ENCODE measurements at places on chromosomes 3 and 15. TPM values are rescaled to one million over a fixed set of nuclear protein-coding genes. Genes with fewer than 3 reads are reported as not detected.
A peak's percentile ranks its signal among the peaks of the same experiment; 100 is the strongest.

SLCO2A1 gene
- not detected for total RNA-seq

HRG gene
- total RNA-seq = not detected

GRM2 gene
- 0.73 TPM for total RNA-seq

ADAMTSL3 gene
- total RNA-seq = not detected

TEX55 gene
- not detected for total RNA-seq

ALDH1A2 gene
- 1.1 TPM for total RNA-seq

ZKSCAN7 gene
- 1.6 TPM for total RNA-seq

CPN2 gene
- total RNA-seq = not detected

KCNMB2 gene
- total RNA-seq = not detected

ARHGEF26 gene
- 0.17 TPM for total RNA-seq

DNA sequence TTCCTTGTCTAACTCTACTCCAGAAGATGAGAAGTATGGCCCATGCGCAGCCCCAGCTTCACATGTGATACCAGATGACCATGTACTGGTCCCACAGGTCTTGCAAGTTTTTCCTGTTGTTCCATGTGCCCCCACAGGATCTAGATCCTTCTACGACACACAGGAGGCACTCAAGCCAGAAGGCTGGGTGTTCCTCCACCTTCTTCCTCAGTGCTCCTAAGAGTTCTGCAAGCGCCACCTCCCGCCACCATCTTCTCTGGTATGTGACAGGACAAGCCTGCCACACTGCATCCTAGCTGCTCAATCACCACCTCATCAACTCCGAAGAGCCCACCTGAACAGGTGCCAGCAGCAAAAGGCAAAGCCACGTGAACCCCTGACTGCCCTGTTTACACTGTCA lies 43.1 kb downstream of the XXYLT1 start:
- no peak for ATAC-seq

- no peak for ATAC-seq
Observed at GRCh38 chr3:115321400-115321805, 174.3 kb upstream of the ZBTB20 start.

DNA sequence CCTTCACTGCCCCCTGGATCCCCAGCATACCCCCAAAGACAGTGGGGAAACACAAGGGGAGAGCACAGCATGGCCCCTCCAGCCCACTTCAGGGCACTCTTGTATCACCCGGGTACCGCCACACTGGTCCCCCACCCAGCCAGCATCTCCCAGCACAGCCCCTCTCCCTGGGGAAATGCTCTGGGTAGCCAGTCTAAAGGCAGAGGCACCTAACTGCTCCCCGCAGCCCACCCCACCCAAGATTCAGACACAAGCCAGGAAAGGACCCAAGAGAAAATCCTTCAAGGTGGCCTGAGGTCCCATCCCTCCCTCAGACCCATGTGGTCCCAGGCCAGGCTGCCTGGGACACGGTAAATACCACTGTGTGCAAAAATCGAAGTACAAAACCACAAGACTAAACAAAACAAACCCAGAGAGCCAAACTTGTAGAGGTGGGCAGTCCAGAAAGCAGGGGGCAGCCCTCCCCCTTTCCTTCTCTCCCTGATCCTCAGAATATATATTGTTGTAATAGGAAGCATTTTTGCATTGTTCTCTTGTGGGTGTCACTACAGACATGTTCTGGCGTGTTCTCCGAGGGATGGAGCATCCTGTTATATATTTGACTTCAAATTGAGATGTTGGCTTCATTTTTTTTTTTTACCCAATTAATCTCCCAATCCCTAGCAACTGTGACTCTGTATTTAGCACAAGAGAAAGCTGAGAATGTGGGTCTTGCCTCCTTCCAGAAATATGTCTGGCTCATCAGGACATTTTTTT lies 51.7 kb downstream of the GRIP2 start:
- ATAC-seq = no peak

- ATAC-seq = no peak
Observed at GRCh38 chr15:84863565-84864443, 20.7 kb upstream of the SLC28A1 start.

GRCh38 chr15:99090938-99091337 lies 13.9 kb upstream of the SYNM start:
- no peak for ATAC-seq

DNA sequence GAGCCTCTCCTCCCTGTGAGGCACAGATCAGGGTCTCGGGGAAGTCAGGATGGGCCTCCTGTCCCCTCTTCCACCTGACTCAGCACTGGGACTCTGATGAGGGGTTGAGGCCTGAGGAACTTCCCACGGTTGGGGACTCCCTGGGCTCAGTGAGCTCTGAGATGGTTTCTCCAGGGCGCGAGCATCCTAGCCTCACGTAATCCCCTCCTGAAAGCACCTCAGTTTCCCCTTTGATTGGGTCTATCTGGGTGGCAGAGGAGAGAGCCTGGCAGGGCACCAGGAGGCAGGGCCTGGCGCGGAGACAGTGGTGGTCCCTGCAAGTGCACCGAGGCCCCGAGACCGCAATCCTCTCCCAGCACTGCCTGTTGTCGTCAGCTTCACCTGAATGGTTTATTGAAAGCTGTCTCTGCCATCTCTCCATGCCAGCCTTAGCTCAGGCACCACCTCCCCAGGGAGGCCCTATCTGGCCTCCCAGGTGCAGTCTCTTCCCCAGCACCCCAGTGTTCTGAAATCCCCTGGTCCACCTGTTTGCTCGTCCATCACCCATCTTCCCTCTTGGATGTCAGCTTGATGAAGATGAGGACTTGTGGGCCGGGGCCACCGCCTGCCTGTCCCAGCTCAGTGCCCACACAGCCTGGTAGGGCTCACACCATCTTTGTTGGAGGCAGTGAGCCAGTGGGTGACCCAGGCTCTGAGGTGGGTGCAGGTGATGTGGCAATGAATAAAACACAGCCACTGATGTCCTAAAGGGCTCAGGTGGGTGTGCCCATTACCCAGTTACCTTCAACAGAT lies 52.2 kb upstream of the PCSK6 start:
- no peak for ATAC-seq

GRCh38 chr15:67157521-67158252 lies 92.3 kb downstream of the SMAD3 start:
- no peak for ATAC-seq

GRCh38 chr3:55305696-55306485 lies 181.2 kb downstream of the WNT5A start:
- ATAC-seq = no peak

DNA sequence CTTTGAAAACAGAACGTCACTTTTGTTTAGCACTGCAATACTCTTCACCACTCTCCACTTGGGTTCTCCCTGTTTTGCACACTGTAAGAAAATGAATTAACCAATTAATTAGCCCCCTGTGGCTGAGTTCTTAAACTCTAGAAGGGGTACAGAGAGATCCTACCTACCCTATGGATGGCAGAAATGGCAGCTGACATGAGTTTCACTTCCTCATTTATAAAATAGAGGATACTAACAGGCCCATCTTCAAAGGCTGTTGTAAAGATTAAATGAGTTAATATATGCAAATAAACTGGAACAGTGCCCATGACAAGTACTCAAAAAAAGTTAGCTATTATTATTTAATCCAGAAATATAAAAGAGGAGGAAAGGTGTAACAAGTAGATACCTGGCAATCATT lies 36.9 kb downstream of the SUCLG2 start:
- no peak for ATAC-seq

DNA sequence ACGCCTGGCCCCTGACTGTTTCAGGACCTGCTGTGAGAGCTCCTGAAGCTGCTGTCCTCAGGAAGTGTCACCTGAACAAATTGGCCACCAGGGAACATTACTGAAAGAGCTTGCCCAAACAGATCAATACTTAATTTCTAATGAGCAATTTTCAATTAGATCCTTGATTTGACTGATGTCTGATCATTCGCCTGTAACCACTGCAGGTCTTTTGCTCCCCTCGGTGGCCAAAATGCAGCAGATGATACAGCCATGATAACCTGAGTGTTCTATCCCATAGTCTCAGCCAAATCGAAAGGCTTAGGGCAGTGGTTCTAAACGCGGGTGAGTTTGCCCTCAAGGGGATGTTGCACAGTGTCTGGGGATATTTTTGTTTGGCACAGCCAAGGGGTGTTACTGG lies 57.6 kb upstream of the MEX3B start:
- no peak for ATAC-seq

DNA sequence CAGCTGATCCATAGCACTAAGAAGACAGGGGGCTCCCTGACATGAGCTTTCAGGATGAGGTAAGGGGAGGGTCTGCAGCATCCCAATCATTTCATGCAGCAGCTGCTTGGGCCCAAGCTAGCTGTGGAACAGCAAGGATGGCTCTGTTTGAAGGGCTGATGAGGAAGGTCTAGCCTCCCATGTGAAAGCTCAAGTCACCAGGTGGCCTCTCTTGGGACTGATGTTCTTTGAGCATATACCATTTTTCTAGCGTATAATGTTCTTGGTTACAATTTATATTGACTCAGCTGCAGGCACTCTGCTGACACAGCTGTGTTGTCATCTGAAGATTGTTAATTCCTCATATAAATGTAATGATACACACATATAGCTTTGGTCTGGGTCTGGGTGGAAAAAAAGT lies 87.0 kb downstream of the CD200R1L start:
- ATAC-seq = no peak

- ATAC-seq = no peak
Observed at GRCh38 chr3:141181819-141182218, 49.8 kb upstream of the PXYLP1 start.

- no peak for ATAC-seq
Observed at GRCh38 chr3:49794926-49795905, 4.5 kb downstream of the CDHR4 start.

DNA sequence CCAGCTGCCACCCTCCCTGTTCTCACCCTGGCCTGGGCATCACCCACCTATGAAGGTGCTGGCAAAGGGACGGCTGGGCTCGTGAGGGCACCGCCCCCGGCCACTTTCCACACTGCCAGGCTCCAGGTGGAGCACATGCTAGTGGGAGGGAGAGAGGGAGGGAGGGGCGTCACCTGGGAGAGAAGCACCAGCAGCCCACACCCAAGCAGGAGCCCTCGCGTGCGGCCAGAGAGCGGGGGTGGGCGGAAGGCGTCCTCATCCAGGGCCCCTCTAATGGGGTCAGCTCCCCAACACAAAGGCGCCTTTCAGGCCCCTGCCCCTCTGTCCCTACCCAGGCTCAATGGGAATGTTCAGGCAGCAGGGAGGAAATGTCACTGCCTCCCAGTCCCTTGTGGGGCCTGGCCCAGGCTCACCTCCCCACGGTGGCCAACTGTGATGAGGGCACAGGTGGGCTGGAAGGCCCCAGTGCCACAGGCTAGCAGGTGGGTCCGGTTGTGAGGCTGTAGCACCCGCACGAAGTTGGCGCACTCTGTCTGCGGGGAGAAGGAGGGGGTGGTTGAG lies 3.1 kb downstream of the SEMA3G start:
- ATAC-seq = no peak

DNA sequence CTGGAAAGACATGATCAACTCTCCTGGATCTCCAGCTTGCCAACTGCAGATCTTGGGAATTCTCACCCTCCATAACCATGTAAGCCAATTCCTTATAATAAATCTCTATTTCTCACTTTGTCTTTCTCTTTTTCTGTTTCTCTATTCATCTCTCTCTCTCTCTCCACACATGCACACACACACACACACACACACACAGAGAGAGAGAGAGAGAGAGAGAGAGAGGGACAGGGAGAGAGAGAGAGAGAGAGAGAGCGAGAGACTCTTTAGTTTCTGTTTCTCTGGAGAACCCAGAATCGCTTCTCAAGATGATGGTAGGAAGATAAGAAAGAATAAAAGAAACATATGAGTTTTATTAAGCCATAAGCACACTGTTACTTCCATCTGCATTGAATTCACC lies 111.9 kb downstream of the BCHE start:
- no peak for ATAC-seq

DNA sequence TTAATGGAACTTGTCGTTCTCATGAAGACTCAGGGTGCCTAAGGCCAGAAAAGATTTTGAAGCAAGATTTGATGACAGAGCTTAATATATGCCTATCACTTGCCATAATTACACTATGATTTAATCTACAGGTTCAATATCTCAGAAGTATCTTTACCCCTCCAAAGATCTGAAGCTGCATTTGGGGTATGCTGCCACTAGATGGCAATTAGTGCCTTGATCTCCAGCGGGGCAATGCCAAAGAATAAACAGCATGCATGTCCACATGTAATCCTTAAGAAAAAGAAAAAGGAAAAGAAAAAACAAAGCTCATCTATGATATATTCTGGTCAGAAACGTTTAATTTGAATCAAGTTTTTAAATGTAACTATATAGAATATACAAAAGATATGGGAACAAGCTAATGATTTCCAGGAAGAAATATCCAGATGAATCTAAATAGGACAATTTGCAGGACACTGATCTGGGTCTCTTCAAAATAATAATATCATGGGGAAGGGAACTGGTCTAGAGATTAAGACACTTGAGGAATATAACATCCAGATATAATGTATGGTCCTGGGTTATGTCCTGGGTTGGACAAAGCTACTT lies 55.0 kb upstream of the SOX14 start:
- ATAC-seq = no peak

DNA sequence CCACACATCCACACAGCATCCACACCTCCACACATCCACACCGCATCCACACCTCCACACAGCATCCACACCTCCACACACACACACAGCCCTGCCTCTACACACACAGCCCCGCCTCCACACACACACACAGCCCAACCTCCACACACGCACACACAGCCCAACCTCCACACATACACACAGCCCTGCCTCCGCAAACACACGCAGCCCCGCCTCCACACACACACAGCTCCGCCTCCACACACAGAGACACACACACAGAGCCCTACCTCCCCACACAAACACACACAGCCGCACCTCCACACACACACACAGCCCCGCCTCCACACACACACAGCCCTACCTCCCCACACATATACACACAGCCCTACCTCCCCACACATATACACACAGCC lies 4.7 kb downstream of the MESP1 start:
- no peak for ATAC-seq

DNA sequence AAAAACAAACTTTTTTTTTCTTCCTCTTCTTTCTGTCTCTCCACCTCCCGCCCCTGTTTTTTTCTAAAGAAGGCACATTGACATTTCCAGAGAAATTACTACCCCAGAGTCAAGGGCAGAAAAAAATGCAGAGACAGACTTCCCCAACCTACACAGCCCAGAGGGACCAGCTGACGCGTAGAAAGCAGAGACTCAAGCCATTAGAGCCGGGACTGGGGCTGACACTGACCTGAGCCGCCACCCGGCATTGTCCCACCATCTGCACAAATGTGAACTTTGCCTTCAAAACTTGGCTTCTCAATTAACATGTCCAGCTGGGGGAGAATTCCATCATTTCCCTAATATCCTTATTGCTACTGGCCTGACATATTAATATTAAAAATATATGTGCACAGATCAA lies 385.6 kb downstream of the NR2F2 start:
- no peak for ATAC-seq

- no peak for ATAC-seq
Observed at GRCh38 chr15:78689626-78690025, 48.6 kb upstream of the CHRNB4 start.

- peak; percentile 65 for ATAC-seq
Observed at GRCh38 chr3:32391643-32392535, at the start of gene CMTM7. CMTM7 (plus strand) TSS chr3:32391853; CDS start chr3:32391907, 54 bp downstream.

GRCh38 chr15:69080295-69081248 lies 66.1 kb downstream of the NOX5 start:
- ATAC-seq = no peak

- ATAC-seq = no peak
Observed at GRCh38 chr3:19485267-19485666, 337.0 kb downstream of the KCNH8 start.

- no peak for ATAC-seq
Observed at GRCh38 chr15:66865622-66866611, 163.9 kb downstream of the SMAD6 start.

- no peak for ATAC-seq
Observed at GRCh38 chr3:148459931-148460513, 237.7 kb upstream of the AGTR1 start.

- no peak for ATAC-seq
Observed at GRCh38 chr15:80171787-80172186, 19.0 kb downstream of the FAH start.

GRCh38 chr3:173140986-173141385 lies at the start of gene SPATA16:
SPATA16 (minus strand) TSS chr3:173141235; CDS start chr3:173117731, 23,504 bp downstream.
- no peak for ATAC-seq
